Stimulated activated CD4-positive, alpha-beta T cell treated with anti-CD3 and anti-CD28 coated beads, Interleukin-4, amount 100 ng/mL, for 24 hours (primary cell): ENCODE measurements at places on chromosomes 7 and 10.

GRCh38 chr10:38209332-38209731, 115.2 kb downstream of the ZNF37A start:
- DNase-seq: no peak

GRCh38 chr7:116650436-116650835, 21.6 kb upstream of the MET start:
- DNase-seq: no peak

DNA sequence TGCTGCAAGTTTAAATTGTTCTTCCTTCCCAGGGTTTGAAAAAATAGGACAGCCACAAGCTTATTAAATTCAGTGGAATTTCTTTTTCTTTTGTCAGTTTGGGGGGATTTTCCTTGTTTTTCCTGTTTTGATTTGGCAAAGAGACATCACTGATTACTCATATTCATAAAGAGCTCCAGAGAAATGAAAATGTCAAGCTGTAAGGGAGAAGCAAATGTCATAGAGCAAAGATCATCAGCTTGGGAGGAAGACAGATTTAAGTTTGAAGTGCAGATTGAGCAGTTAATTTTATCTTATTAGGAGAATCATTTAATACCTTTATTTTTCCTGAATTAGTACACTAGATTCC, 255.8 kb upstream of the PHYHIPL start:
- DNase-seq: no peak

DNA sequence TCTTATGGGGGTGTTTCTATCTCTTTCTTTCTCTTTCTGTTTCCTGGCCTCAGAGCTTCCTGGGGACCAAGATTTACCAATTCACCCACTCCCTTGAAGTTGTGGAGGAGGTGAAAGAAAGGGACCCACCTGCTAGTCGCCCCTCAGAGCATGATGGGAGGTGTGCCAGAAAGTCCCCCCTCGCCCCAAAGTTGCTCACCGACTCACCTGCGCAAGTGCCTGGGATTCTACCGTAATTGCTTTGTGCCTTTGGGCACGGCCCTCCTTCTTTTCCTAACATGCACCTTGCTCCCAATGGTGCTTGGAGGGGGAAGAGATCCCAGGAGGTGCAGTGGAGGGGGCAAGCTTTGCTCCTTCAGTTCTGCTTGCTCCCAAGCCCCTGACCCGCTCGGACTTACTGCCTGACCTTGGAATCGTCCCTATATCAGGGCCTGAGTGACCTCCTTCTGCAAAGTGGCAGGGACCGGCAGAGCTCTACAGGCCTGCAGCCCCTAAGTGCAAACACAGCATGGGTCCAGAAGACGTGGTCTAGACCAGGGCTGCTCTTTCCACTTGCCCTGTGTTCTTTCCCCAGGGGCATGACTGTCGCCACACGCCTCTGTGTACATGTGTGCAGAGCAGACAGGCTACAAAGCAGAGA, 12.2 kb downstream of the AQP1 start:
- DNase-seq: no peak

- DNase-seq: no peak
Measured at GRCh38 chr10:56095506-56096225, 265.4 kb downstream of the ZWINT start.

DNA sequence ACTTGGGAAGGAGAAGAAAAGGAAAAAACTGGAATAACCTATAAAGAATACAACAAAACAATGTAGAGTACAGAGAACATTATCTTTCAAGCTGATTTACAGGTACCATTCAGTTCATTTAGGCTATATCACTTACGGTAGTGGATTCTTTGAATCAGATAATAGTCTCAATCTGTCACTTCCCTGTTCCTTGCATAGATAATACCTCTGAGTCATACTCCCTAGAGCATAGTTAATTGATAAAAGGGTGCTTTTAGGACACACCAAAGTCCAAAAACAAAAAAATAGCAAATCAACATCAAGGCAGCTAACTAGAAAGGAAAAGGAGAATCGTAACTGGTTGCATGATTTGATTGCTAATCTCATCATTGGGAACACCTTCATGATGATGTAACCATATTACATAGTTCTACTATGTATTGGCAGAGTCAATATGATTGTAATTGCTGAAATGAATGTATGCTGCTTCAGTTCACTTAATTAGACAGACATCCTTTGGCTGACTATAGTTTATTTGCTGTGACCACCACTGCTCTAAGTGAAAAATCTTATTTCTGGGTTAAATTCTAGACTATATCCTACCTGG, 844.4 kb downstream of the GATA3 start:
- DNase-seq: no peak

DNA sequence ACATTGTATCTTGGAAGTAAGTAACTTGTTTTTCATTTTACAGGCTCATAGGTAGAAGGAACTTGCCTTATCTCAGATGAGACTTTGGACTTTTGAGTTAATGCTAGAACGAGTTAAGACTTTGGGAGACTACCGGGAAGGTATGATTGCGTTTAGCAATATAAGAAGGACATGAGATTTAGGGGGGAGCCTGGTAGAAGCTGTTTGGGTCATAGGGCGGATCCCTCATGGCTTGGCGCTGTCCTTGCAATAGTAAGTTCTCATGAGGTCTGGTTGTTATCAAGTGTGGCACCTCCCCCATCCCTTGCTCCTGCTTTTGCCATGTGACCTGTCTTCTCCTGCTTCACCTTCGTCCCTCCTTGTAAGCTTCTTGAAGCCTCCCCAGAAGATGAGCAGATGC, 110.3 kb downstream of the MKX start:
- DNase-seq: no peak

- DNase-seq: no peak
Measured at GRCh38 chr10:126628746-126629145, 41.7 kb downstream of the C10orf90 start.

- DNase-seq: no peak
Measured at GRCh38 chr10:15528859-15529239, 157.8 kb upstream of the FAM171A1 start.

DNA sequence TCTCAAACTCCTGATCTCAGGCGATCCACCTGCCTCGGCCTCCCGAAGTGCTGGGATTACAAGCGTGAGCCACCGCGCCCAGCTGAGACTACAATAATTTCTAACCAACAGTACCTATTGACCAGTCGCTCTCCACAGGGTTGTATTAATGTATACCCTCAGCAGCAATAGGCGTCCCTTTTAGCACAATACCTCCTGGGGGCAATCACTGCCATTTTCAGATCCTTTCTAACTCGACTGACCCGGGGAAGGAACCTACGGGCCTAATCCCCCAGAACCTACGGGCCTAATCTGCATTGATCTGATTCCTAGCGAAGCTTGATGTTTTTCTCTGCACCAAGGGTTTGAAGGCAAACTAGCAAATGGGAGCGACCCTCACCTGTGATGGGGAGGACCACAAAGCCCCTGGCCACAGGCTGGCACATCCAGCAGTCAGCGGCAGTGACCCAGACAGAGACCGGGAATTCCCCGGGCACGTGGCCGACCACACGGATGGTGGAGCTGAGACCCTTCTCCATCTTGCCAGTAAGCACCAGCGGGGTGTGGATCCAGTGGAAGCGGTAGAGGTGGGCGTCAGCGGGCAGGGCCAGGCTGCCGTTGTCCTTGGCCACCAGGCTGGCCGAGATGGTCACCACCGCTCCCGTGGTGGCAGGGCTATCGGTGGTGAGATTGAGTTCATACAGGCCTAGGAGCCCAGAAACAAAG, 6.9 kb downstream of the TMEM130 start:
- DNase-seq: no peak

DNA sequence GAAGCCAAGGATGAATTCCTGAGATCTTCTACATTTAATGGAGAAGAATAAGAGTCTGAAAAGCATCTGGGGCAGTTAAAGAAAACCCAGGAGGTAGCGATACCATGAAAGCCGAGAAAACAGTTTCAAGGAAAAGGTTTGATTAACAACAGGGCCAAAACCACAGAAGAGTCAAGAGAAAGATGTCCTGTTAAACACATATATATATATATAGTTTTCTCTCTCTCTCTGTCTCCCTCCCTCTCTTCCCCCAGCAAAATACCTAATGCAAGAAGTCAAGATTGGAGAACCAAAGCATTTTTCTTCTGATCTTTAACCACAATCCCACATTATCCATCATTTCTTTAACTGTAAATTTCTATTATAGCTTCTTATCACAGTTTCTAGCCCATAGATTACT, 261.4 kb downstream of the SNX13 start:
- DNase-seq: no peak

- DNase-seq: no peak
Measured at GRCh38 chr7:98329791-98330373, 48.4 kb downstream of the BRI3 start.

- peak; percentile 68 for DNase-seq
Measured at GRCh38 chr10:77837248-77837924, 89.2 kb downstream of the DLG5 start.

DNA sequence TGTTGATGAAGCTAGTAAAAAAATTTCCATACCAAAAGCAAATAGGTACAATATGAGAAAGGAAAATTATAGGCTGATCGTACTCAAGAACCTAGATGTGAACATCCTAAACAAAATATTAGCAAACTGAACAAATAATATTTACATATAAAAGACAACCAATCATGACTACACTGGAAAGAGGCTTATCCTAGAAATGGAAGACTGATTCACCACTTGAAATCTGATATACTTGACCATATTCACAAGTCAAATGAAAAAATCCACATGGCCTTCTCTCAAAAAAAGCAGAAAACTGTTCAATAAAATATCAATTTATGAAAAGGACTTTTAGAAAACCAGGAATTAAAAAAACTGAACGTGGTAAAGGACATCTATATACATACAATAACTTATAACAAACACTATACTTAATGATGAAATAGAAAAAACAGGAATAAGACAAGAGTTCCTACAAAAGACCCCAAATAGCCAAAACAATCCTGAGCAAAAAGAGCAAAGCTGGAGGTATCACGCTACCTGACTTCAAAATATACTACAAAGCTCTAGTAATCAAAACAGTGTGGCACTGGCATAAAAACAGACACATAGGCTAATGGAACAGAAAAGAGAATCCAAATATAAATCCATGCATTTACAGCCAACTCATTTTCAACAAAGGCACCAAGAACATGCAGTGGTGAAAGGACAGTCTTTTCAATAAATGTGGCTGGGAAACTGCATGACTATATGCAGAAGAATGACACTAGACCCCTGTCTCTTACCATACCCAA, 29.2 kb upstream of the FAM180A start:
- DNase-seq: no peak

DNA sequence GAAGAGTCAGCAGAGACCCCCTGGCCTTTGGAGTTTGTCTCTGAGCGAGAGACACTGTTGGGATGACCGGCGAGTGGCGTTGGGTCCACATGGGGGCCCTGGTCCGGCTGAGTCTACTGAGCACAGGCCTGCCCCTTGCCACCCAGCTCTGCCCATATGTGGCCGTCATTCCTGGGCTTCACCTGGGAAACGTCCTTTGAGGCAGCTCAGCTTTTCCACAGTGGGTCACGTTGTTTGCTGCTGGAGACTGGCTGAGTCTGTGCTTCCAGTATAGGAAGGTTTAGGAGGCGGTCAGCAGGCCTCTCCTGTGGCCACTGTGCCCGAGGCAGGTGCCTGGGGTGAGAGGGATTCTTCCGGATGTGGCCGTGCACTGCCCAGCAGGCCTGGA, 17.1 kb downstream of the ADAM8 start:
- DNase-seq: no peak

DNA sequence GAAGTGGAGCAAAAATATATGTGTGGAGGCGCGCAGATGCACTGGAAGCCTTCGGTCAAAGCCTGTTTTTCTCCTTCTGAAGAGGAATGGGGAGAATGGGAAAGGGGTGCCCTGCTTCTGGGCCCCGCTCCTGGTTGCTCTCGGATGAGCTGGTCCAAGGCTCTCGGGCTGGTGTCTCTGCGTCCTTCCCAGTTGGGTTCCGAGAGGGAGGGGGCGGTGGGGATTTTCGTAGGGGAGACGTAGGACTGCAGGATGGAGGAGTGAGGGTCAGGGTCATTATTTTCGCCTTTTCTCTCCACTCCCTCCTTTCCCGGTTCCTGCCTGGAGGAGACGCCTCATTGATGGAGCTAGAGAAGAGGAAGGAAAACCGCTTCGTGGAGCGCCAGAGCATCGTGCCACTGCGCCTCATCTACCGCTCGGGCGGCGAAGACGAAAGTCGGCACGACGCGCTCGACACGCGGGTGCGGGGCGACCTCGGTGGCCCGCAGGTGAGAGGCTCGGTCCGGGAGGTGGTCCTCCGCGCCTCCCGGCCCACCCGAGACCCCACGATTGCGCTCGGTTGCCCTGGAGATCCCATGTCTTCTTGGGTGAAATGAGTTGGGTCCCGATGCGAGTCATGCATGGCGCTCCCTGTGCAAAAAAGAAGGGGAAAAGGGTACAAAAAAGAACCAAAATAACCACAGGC, 790 bp downstream of the ADAM22 start:
- DNase-seq: no peak

DNA sequence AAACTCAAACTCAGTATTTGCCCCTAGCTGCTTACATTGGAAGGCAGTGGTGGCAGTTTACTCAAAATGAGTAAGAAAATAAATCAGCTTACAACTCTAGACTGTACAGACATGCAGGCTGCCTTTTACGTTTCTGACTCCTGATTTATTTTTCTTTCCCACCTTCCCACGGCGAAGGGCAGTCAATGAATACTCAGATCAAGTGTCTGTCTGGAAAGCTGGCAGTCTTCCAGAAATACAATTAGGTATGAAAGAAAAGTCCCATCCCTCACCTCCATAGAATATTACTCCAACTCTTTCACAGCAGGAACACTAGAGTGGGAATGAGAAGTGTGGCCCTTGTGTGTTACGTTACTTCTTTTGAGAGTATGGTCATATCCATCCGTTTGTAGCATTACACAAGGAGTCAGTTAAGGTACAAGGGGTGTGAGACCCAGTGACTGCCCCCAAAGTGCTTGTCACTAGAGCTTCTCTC, 1.3 kb upstream of the PAPSS2 start:
- DNase-seq: no peak

- no peak for DNase-seq
Measured at GRCh38 chr7:106060394-106060920, 51.7 kb downstream of the SYPL1 start.

DNA sequence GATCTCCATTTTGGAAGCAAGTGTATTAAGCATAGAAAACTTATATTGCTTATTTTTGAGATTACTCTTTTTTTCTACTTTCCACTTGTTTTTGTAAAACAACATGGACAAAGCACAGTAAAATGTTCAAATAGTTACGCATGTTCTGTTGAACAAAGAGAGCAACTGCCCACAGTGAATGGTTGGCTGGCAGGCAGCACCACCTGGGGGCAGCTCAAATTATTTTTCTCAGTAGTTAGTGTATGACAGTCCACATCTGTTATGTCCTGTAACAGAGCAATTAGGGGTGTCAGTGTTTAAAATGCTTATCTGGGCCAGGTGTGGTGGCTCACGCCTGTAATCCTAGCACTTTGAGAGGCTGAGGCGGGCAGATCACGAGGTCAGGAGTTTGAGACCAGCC, 46.1 kb upstream of the CACUL1 start:
- no peak for DNase-seq

GRCh38 chr10:118754229-118754555, 578 bp downstream of the CACUL1 start:
- peak; percentile 27 for DNase-seq

DNA sequence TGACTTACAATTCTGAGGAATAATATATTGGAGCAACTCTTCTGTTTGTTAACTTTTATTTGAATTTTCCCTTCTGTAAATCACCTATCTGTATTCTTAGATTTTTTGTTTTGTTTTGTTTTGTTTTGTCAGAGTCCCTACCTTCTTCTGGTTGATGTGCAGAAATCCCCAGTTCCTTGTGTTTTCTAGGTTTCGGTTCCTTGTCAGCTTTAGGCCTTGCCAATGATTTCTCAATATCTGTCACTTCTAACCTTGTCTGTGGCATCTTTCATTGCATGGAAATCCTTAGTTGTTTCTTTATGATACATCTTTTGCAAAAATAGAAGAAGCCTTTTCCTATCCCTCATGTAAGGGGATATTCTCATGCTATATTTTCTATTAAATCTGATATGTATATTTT, 21.7 kb upstream of the ST8SIA6 start:
- DNase-seq: no peak
